Neural crest cell (in vitro differentiated cells): ENCODE measurements at places on chromosomes 11 and 22. TPM values are rescaled to one million over a fixed set of nuclear protein-coding genes. Genes with fewer than 3 reads are reported as not detected.

- no peaks in the 10 kb centered on the region for H3K36me3 ChIP-seq
- H3K27me3 ChIP-seq, result no peaks in the 10 kb centered on the region
- H3K4me3 ChIP-seq, result no peak overlapping the region
- DNase-seq, result no peak
- H3K4me1 ChIP-seq, result peaks cover 13% of the 10 kb centered on the region
Observed at GRCh38 chr11:61340979-61341378, 8.0 kb downstream of the TKFC start.

- no peak overlapping the region for H3K4me3 ChIP-seq
- DNase-seq, result no peak
- H3K36me3 ChIP-seq, result no peaks in the 10 kb centered on the region
- peaks cover 1% of the 10 kb centered on the region for H3K4me1 ChIP-seq
- no peak overlapping the region for H3K27ac ChIP-seq
Observed at GRCh38 chr11:62428871-62429560, 10.2 kb downstream of the SCGB1A1 start.

GRCh38 chr22:40083794-40084193, 89.0 kb downstream of the FAM83F start:
- no peak for DNase-seq
- peaks cover 5% of the 10 kb centered on the region for H3K27me3 ChIP-seq
- H3K36me3 ChIP-seq, result no peaks in the 10 kb centered on the region
- H3K27ac ChIP-seq, result no peak overlapping the region

- H3K27ac ChIP-seq, result no peak overlapping the region
- peaks cover 13% of the 10 kb centered on the region for H3K4me1 ChIP-seq
- H3K36me3 ChIP-seq, result no peaks in the 10 kb centered on the region
- no peaks in the 10 kb centered on the region for H3K27me3 ChIP-seq
- DNase-seq, result no peak
Observed at GRCh38 chr11:104154296-104154695, 9.7 kb downstream of the PDGFD start.

- no peaks in the 10 kb centered on the region for H3K36me3 ChIP-seq
- no peak overlapping the region for H3K4me3 ChIP-seq
- no peak for DNase-seq
- H3K4me1 ChIP-seq, result no peaks in the 10 kb centered on the region
- no peak overlapping the region for H3K27ac ChIP-seq
- H3K27me3 ChIP-seq, result peaks cover 25% of the 10 kb centered on the region
Observed at GRCh38 chr11:75208446-75208845, 32.1 kb upstream of the TPBGL start.

GRM5 gene
- total RNA-seq, result 0.45 and 0.49 TPM in 2 replicates

PKDREJ gene
- total RNA-seq, result 0.02 TPM in 1 of 2 replicates, not detected in the other

IL17REL gene
- total RNA-seq, result 0.07 TPM in 1 of 2 replicates, not detected in the other

FAM180B gene
- 0.35 and 0.50 TPM in 2 replicates for total RNA-seq

FAM181B gene
- total RNA-seq, result 5.3 and 5.5 TPM in 2 replicates

MN1 gene
- total RNA-seq, result 19.0 TPM in 2 replicates

B4GALNT4 gene
- total RNA-seq, result 179 and 201 TPM in 2 replicates
